ENCODE measurements at places on chromosomes 11 and 22.

- DNase-seq = no peak
Observed at GRCh38 chr11:125114518-125114917, 3.1 kb upstream of the TMEM218 start.

GRCh38 chr22:35172442-35172841 lies 84.9 kb upstream of the HMGXB4 start:
- no peak for DNase-seq

GRCh38 chr11:27242591-27242990 lies 120.4 kb downstream of the CCDC34 start:
- no peak for DNase-seq

GRCh38 chr11:12667646-12668045 lies 6.6 kb upstream of the TEAD1 start:
- no peak for DNase-seq

- no peak for DNase-seq
Observed at GRCh38 chr11:32658639-32659406, 75.2 kb downstream of the EIF3M start.

DNA sequence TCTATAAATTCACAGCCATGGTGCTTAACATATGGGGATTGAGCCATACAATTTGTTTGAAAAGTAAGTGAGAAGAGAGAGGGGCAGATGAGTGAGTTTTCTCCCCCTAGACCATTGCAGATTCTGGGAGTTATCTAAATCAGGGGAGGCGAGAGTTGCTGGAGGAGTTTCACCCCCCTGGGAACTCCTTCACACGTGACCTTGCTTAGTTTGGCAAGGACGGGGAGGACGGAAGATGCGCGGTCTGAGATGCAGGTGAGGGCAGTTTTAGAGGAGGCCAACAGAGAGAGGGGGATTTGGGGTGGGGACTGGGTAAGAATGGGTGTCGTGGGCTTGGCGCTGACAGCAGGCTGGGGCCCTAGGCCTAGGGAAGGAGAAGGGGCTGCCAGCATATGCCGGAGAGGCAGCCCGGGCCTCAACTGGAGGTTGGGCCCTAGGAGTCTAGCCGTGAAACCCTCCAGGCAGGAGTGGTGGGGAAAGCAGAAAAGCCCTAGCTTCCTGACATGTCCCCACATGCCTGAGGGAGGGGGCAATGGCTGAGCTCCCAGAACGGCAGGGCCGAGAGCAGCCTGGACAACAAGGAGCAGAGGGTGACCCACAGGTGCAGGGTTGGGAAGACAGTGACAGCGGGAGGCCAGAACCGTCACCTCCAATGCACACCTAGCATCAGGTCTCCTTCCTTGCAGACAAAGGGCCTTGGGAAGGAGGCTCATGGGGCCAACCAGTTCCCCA lies 63.9 kb downstream of the ELFN2 start:
- DNase-seq = no peak

DNA sequence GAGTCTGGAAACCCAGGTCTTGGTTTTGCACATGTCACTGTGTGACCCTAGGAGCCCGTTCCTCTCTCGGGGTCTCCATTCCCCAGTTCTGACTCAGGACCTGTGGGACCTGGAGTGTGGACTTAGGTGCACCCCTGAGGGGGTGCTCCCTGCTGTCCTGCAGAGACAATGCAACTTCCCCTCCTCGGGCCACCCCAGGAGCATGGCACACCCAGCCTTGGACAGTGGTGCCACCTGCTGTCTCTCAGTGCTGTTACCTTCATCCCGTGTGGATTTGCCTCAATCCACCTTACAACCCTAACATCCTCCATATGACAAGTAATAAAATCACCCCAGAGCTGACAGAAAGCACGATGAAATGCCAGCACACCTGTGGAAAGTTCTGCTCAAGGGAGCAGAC lies 27.5 kb upstream of the CRYBB3 start:
- DNase-seq = no peak

All from stimulated activated CD4-positive, alpha-beta T cell treated with anti-CD3 and anti-CD28 coated beads, Interleukin-1b, Interleukin-23, amount 100 ng/mL, for 1 hour (primary cell).